ENCODE measurements at places on chromosomes 7 and 10.

- peak; percentile 16 for DNase-seq
Measured at GRCh38 chr10:73093922-73094850, 2.5 kb downstream of the P4HA1 start.

DNA sequence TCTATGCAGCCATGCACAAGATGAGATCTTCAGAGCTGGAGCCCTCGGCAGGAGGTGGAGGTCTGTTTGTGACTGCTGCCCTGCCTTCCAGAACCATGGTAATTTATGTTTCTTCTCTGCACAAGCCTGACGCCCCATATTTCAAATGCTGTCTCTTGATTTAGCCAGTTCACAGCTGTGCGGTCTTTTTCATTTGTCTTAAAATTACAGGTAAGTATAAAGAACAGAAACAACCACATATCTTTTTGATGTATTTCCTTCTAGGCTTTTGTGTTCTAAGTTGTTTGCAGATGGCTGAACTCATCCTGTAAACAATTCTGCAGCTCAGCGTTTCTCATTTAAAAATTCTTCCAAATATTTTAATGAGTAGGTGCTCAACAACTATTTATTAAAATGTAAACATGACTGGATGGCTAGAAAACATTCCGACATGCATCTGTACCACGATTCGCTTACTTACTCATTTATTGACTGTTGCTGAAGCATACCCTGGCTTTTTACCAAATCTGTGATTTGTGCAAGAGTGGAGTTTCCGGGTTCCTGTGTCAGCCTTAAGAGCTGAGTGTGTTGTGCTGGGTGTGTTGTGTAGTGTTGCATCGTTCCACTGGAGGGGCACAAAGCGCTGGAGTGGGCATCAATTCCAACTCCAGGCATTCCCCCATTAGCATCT lies 58.9 kb downstream of the PIP4K2A start:
- DNase-seq = no peak

- DNase-seq = no peak
Measured at GRCh38 chr7:16356301-16356958, 64.9 kb downstream of the CRPPA start.

DNA sequence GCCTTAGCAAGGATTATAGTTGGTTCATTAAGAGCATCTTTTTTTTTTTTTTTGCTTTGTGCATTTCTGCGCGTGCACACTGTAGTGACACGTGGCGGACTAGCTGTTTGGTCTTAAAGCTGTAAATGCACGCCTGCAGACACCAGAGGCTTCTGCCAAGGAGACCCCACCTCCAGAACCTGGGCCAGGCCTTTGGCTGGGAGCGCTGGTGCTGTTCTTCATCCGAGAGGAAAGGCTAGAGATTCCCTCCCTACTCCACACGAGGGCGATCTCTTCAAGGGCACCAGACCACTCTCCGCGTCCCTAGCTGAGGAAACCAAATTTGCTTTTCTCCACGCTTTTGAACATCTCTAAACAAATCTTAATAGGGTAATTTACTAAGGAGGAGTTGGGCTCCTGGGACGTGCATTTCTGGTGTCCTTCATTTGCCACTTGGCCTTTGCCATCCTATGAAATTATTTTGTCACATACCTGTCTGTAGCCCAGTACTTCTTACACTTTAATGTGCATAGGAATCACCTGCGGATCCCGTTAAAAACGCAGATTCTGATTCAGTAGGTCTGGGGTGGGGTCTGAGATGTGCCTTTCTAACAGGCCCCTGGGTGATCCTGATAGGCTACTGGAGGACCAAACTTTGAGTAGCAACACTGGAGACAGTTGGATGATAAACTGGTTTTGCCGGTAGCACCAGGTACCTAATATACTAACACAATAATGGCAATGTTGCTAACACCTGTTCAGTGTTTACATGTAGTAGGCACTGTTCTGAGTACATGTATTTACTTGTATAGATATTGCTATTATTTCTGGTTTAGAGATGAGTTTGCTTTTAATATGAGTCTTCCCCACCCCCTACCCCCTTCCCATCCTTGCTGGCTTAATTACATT lies 1.3 kb upstream of the SLC26A5 start:
- DNase-seq = no peak

DNA sequence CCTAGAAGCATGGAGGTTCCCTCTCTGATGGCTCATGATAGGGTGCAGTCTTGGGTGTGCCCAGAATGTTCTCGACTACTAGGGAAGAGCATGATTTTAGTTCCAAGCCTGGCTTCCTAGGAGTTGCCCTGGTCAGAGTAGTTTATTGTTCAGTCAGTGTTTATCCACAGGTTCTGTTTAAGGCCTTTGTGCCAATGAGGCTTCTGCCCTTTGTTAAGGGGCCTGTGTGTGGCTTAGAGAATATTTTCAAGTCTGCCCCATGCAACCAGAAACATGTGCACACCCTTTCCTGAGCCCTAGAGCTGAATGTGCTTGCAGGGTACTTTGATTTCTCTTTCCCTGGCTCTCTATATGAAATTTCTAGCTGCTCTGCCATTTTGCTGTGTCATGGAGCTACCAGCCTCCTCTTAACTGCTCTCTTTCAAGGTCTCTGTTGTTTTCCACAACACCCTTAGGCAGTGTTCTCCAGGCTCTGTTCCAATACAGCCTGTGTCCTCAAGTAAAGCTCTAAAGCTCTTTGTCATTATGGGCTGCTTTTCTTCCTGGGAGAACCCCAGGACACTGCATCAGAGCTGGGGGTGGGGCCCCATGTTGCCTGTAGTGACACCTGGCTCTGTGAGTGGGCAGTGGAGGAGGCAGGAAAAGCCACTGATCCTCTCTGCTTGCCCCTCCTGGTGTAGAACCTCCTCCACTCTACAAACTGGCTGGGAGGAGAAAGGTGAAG lies 34.1 kb upstream of the TSPAN33 start:
- DNase-seq = no peak

DNA sequence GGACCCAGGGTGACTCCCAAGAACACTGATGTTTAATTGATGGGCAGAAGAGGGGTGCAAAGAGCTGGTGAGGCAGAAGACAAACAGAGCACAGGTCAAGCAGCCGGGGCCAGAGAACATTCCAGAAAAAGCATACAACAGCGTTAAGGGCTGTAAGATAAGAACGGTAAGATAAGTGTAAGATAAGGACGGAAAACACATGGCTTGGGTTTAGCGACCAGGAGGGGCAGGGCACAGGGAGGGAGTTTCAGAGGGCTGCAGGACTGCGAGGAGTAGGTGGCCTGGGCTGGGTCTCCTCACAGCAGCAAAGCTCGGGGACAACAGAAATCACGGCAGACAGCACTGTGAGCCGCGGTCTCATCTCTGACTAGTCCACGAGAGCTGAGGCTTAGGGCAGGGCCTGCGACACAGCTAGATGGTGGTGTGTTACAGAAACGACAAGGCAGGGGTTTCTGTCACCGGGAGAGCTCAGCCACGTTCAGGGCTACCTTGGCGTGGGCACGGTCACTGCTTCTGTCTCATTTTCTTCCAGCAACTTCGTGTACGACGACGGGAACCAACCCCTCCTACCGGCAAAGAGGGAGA lies 24.6 kb downstream of the BRI3 start:
- no peak for DNase-seq

- DNase-seq = no peak
Measured at GRCh38 chr7:134686786-134687185, 40.1 kb downstream of the BPGM start.

GRCh38 chr7:47477191-47478016 lies 104.5 kb downstream of the TNS3 start:
- no peak for DNase-seq

DNA sequence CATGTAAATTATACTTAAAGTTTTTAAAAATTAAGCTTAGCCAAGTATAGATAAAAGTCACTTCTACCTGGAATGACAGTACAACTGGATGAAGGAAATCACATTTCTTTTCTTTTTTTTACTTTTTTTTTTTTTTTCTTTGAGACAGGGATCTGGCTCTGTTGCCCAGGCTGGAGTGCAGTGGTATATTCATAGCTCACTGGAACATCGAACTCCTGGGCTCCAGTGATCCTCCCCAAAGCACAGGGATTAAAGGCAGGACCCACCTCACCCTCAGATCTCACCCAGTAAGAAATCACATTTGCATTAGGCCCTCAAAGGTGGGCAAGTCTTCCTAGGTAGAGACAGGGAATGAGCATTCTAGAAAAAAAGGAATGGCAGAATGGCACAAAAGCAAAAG lies 69.5 kb upstream of the C1GALT1 start:
- DNase-seq = no peak

- DNase-seq = no peak
Measured at GRCh38 chr7:99392046-99392445, 16.4 kb downstream of the PDAP1 start.

All from T-helper 2 cell (primary cell).